ENCODE measurements at places on chromosomes 4 and X.
A peak's percentile ranks its signal among the peaks of the same experiment; 100 is the strongest.

DNA sequence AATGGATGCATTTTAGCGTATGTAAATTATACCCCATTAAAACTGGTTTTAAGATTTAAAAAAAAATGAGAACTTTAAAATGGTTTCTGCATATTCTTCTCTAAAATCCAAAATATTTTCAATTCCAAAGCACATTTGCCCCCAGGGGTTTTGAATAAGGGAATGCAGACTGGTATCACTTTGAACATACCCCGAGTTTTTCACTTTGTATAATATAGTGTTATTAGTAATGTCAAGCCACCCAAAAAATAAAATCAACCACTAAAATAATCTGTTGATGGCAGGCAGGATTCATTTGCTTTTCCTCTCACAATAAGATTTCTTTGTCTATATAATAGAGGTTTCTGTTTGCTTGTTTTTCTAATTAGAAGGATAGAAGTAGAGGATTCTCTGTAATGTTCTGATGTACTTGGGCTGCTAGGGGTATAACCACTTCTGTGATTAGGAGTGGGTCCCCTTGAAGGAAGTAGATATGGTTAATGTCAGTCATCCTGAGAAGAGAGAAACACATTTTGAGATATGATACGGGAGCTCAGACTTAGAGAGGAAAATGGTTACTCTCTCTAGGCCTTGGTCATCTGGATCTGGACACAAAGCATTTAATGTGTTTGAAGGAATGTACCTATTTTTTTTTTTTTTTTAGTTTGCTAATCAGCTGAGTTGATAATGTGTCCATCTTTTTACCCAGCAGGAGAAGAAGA lies 9.3 kb upstream of the LIN54 start:
- no peak for DNase-seq

DNA sequence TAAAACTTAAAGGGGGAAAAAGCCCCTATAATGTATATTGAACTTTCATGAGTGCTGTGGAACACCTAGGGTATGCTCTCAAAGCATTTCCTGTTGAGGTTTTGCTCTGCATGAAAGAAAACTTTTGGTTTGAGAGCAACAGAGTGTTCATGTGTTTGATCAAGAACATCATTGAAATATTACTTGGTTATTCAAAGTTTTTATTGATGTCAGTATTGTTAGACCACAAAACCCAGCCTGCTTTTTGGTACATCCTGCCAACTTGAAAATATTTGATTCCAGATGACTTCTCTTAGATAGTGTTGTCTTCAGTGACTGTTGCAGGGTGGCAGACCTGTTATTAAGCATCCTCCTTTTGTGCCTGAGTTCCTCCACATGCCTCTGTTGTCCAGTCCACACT lies 68.0 kb downstream of the N4BP2 start:
- no peak for DNase-seq

GRCh38 chr4:87042221-87042620 lies 107.4 kb downstream of the AFF1 start:
- no peak for DNase-seq

- DNase-seq = no peak
Measured at GRCh38 chr4:154471526-154472331, 19.9 kb downstream of the DCHS2 start.

- no peak for DNase-seq
Measured at GRCh38 chrX:31604629-31605221, 532.9 kb upstream of the FTHL17 start.

GRCh38 chr4:109764376-109764775 lies 34.5 kb upstream of the PLA2G12A start:
- no peak for DNase-seq

- DNase-seq = no peak
Measured at GRCh38 chrX:146881521-146881920, 67.0 kb upstream of the CXorf51A start.

DNA sequence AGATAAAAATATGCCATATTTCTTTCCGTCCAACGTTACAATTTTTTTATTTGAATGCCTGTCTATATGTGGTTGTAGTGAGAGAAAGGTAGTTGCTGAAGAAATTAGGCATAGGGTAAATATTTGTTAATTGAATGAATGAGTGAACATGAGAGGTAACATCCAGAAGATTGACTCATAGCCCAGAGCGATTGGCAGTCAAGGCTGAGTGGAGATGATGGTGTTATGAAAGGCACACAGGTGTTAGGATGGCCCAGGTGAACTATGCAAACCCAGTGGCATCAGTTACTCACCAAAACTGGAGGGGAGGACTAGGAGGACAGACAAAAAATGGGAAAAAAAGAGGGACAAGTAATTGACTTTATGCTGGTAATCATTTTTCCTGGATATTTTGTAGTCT lies 31.7 kb upstream of the SPRY1 start:
- DNase-seq = no peak

DNA sequence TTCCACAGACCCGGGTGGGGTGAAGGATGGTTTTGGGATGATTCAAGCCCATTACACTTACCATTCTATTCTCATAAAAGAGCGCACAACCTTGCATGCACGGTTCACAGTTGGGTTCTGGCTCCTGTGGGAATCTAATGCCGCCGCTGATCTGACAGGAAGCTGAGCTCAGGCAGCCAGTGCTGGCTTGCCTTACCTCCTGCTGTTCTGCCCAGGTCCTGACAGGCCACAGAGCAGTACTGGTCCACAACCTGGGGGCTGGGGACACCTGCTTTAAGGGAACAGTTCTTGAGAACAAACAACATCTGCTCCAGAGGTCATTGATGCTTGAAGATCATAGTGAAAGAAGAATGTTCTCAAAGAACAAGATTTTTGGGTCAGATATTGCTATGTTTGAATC lies 8.0 kb upstream of the HS3ST1 start:
- DNase-seq = no peak

DNA sequence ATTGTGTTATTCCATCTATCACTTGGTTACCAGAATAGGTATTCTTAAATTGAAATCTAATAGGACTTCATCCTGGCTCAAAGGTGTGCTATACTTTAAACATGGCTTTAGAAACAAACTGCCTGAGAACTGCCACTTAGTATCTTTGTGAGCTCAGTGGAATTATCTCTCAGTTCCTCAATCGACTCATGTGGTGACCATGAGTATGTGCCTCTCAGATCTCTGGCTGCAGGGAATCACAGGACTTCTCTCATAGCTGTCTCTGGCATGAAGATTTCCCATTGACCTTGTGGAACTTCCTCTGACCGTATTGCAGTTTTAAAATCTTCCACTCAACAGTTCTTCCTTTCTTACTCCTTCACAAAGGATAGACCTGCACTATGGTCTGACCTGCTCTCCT lies 681.9 kb upstream of the BOD1L1 start:
- DNase-seq = no peak

DNA sequence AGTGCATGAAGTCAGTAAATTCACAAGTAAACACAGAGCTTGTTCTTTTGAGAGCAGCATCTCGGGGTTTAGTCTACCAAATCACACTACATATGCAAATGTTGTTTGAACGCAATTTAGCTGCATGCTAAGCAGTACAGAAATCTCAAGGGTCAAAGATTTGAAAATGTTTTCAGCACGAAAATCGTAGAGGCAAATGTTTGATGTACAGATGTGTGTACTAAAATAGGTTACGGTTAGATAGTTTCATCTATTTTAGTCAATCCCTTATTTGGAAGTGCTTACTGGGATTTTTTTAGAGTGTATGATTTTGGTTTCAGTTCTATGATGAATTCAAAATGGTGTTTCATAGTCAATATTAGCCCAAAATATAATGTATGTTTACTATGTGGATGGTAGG lies 1928.2 kb upstream of the TENM3 start:
- no peak for DNase-seq

GRCh38 chrX:53526999-53527398 lies 92.8 kb upstream of the HSD17B10 start:
- DNase-seq = no peak

GRCh38 chr4:151744614-151745013 lies 16.2 kb downstream of the GATB start:
- DNase-seq = peak; percentile 96

DNA sequence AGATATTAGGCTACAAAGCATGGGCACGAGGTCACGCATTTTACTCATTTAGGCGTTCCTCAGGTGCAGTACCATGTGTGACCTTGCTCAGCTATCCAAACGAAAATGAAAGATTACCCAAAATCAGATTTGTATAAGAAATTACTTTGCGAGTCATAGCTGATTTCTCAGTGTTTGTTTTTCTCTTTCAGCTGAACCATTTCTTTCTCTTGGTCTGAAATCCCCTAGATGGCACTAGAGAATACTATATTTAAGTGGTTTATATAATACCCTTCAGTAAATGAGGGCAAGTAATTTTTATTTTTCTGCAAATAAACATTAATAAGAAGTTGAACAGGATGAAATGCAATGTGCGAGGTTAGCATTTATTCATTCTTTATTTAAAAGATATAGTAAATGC lies 496.6 kb downstream of the STIM2 start:
- DNase-seq = peak; percentile 1

DNA sequence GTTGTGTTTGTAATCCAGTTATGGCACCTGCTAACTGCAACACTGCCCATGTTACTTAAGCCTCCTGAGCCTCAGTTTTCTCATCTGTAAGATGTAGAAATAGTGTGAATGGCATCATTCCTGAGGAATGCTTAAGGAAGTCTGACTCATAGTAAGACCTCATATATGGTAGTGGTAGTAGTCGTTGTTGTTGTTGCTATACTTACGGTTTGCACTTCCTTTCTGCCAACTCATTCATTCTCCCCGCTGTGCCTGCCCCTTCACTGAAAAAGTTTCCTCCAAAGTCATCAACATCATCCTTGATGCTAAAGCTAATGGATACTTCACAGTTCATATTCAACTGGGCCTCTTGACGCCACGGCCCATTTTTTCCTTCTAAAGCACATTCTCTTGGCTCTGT lies 54.2 kb upstream of the SPANXN3 start:
- peak; percentile 0 for DNase-seq

DNA sequence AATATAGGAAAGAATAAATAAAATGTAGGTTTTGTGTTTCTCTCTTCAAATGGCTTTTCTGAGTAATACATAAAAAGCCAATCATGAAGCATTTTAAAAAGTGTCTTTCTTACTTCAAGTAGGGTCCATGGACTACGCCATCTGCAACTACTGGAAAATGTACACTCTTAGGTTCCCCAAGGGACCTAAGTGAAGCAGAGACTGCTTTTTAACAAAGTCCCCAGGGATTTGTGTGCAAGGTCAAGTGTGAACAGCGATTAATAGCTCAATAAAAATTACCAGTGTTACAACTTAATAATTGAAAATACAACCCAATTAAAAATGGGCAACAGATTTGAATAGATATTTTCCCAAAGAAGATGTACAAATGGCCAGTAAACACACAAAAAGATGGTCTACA lies 84.9 kb downstream of the ARHGAP6 start:
- no peak for DNase-seq

GRCh38 chr4:56607926-56608325 lies 73.2 kb downstream of the HOPX start:
- DNase-seq = no peak

DNA sequence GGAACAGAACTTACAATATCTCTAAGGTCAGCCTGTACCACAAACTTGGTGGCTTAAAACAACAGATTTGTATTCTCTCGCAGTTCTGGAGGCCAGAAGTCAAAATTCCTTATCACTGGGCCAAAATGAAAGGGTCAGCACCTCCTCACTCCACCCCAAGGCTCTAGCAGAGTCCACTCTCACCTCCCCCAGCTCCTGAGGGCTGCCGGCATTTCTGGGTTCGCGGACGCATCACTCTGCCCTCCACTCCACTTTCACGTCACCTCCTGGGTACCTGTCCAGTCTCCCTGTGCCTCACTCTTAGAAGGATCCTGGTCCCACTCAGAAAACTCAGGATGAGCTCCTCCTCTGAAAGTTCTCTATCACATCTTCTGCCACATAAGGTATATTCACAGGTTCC lies 34.6 kb downstream of the JAKMIP1 start:
- DNase-seq = no peak

- DNase-seq = peak; percentile 38
Measured at GRCh38 chrX:15882704-15883539, 28.3 kb upstream of the AP1S2 start.

DNA sequence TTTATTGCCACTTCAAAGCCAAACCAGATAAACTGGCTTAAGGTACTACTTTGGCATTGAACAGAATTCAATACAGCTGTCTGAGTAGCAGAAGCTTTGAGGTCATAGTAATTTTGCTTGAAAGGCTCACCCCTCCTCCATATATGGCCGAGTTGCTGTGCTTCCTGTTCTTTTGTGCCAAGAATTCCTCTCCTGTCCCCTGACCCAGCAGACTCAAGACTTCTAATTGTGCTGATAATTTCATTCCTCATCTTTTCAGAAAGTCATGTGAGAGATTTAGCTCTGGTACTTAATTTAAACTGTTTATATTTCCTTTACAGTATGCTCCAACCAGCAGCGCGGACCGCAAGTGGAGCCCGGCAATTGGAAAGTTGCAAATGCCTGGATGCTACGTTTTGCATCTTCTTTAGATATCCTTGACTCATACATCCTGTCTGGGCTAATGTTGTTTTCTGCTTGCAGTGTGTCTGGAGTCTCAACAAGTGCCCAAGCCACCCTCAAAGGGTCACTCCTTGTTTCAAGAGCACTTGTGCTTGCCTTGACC lies 373.4 kb downstream of the PDGFC start:
- peak; percentile 92 for DNase-seq

GRCh38 chr4:22532896-22533295 lies 17.0 kb upstream of the ADGRA3 start:
- DNase-seq = no peak

- no peak for DNase-seq
Measured at GRCh38 chrX:124125471-124125870, 164.0 kb downstream of the STAG2 start.

DNA sequence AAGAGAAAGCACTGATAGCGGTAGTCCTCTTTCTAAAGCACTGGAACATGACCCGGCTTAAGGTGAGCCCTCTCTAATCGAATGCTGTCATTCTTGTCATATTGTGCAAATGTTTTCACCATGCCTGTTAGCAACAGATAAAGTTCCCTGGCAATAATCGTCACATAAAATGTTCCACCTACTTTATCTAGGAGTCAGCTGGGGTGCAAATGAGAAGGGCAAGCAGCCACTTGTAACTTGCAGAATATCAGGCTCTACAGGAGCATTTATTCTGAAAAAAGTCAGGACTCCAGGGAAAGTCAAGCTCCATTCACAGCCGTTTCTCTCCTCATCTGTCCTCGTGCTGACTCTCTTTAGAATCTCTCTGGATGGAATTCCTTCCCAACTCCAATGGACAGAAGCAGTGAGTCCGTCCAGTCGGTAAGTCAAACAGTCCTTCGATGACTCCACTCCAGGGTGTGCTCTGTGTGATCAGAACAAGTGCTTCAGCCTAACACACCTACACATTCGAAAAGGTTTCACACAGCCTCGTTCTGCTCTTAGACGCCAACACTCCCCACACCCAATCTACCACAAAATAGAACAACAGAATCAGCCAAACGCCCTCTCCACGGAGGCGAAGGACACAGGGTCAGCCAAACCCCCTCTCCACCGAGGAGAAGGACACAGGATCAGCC lies 101.7 kb upstream of the FRG1 start:
- DNase-seq = no peak

- peak; percentile 94 for DNase-seq
Measured at GRCh38 chr4:7813674-7814073, 126.0 kb downstream of the AFAP1 start.

DNA sequence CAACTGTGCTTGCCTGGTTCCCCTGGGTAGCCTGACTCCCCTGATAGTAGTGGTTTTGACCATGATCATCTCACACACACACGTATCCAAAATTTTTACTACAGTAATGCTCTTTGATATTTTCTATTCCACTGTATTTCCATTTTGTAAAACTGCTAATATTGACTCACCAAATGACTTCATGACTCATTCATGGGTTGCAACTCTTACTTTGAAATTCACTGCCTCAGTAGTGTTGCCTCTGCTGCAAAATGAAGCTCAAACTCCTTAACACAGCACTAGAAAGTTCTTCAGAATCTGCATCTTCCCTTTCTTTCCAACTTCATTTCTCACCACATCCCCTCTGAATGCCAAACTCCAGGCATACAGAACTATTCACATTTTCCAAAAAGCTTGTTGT lies 20.3 kb downstream of the QRFPR start:
- peak; percentile 42 for DNase-seq

Measured in choroid plexus epithelial cell (primary cell).